Effector memory CD4-positive, alpha-beta T cell (primary cell): ENCODE measurements at places on chromosomes 1 and 21.

DNA sequence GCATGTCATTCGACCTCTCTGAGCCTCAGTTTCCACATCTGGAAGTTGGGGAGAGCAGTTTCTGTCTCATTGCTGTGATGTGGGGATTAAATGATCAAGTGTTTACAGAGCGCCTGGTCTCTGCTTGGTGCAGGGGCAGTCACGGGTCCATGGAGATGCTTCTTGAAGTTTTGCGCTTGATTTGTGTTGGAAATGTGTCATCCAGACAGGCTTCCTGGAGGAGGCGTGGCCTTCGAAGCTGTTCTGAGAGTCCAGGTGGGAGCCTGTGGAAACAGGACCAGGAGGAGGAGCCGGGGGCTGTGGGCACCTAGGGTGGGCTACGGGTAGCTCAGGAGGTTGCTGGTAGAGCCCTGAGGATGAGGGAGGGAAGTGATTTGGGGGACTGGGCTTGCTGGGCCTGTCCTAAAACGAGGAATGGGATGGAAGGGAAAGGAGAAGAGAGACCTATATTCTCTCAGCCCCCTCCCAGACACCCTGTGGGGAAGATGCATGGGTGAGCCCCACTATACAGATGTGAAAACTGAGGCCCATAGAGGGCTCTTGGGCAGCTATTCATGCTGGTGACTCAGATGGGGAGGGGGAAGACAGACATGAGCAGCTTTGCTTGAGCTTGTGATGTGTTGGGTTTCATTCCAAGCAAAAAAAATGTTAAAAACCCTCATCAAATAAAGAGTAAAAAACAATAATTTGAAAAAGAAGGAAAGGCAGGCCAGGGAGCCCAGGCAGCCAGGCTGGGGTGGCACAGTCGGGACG, 107.2 kb upstream of the WNT4 start:
- H3K4me3 ChIP-seq, result no peak overlapping the region
- peaks cover 4% of the 10 kb centered on the region for H3K27me3 ChIP-seq
- no peak for DNase-seq
- H3K27ac ChIP-seq, result no peak overlapping the region
- no peaks in the 10 kb centered on the region for H3K36me3 ChIP-seq

GRCh38 chr1:64839732-64840405, 95.0 kb downstream of the RAVER2 start:
- peaks cover 92% of the 10 kb centered on the region for H3K36me3 ChIP-seq
- no peak overlapping the region for H3K4me3 ChIP-seq
- H3K4me1 ChIP-seq, result no peaks in the 10 kb centered on the region
- H3K27ac ChIP-seq, result no peak overlapping the region
- H3K27me3 ChIP-seq, result no peaks in the 10 kb centered on the region
- no peak for DNase-seq

GRCh38 chr1:201693890-201694607, 134.9 kb upstream of the IPO9 start:
- no peak for DNase-seq
- H3K4me1 ChIP-seq, result no peaks in the 10 kb centered on the region
- no peak overlapping the region for H3K4me3 ChIP-seq
- no peak overlapping the region for H3K27ac ChIP-seq

- DNase-seq, result no peak
- no peak overlapping the region for H3K4me3 ChIP-seq
- no peaks in the 10 kb centered on the region for H3K27me3 ChIP-seq
- no peaks in the 10 kb centered on the region for H3K36me3 ChIP-seq
- H3K27ac ChIP-seq, result no peak overlapping the region
- no peaks in the 10 kb centered on the region for H3K4me1 ChIP-seq
These were observed 60.3 kb upstream of the FMN2 start for GRCh38 chr1:240031414-240031813.

DNA sequence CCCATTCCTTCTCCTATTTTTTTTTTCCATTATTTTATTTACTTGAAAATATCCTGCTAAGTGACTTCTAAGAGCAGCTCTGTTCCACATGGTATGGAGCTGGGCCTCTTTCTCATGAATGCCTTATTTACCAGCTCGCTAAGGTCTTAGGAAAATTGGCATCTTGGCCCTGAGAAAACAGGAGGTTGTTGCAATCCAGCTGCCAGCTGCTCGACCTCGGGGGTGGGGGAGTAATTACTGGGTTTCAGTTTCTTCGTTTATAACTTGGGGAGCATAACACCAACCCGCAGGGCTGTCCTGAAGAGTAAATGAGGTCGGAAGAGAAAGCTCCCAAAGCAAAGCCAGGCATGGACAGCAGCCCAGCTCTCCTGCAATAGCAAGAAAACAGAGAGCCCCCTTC, 176.3 kb downstream of the AJAP1 start:
- no peak overlapping the region for H3K27ac ChIP-seq
- DNase-seq, result no peak
- no peaks in the 10 kb centered on the region for H3K4me1 ChIP-seq
- no peaks in the 10 kb centered on the region for H3K36me3 ChIP-seq
- H3K27me3 ChIP-seq, result no peaks in the 10 kb centered on the region
- no peak overlapping the region for H3K4me3 ChIP-seq

- H3K36me3 ChIP-seq, result no peaks in the 10 kb centered on the region
- DNase-seq, result no peak
- peaks cover 6% of the 10 kb centered on the region for H3K4me1 ChIP-seq
- no peaks in the 10 kb centered on the region for H3K27me3 ChIP-seq
These were observed 27.5 kb downstream of the SLC22A15 start for GRCh38 chr1:116003823-116004222.
